Caco-2 (cell line): ENCODE measurements at places on chromosomes 1 and 21. TPM values are rescaled to one million over a fixed set of nuclear protein-coding genes. Genes with fewer than 3 reads are reported as not detected.

DNA sequence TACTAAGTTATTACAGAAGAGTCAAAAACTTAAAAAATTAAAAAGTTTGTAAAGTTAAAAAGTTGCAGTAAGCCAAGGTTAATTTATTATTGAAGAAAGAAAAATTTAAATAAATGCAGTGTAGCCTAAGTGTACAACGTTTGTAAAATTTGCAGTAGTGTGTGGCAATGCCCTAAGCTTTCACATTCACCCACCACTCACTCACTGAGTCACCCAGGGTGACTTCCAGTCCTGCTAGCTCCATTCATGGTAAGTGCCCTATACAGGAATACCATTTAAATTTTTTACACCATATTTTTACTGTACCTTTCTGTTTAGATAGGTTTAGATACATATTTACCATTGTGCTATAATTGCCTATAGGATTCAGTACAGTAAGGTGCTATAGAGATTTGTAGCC is 88.6 kb downstream of the CTH start:
- H3K27ac ChIP-seq: no peak overlapping the region
- no peaks in the 10 kb centered on the region for H3K36me3 ChIP-seq
- DNase-seq: no peak
- H3K27me3 ChIP-seq: no peaks in the 10 kb centered on the region
- no peaks in the 10 kb centered on the region for H3K4me1 ChIP-seq

DNA sequence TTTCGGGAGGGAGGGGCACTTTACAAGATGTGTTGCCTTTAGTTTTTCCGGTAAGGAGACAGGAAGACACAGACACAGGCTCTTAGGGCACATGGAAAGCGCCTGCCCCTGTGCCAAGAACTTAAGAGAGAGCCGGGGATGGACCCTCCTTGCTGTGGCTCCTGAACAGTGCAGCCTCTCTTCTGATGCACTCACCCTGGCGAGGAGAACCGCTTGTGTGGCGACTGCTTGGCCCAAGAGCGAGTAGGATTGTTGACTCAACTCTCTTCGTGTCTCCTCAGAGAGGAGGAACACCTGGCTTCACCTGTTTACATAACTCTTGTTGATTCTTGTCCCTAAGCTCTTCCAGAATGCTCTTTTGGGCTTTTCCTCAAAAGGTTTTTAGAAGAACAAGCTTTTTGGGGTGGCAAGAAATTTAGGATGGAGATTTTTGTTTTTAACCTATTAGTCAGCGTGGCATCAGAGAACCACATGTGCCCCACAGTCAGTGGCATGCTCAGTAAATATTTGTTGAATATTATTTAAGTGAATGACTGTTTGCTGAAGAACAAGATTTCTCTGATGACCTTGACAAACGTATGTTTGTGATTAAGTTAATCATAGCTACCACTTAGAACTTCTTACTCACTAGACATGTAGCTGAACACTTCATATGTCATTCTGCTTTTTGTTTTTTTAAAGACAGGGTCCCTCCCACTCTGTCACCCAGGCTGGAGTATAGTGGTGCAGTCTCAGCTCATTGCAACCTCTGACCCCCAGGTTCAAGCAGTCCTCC is 60.6 kb downstream of the NFIA start:
- no peak overlapping the region for H3K27ac ChIP-seq
- no peaks in the 10 kb centered on the region for H3K36me3 ChIP-seq
- H3K4me3 ChIP-seq: no peak overlapping the region
- no peaks in the 10 kb centered on the region for H3K27me3 ChIP-seq
- H3K4me1 ChIP-seq: peaks cover 3% of the 10 kb centered on the region

DNA sequence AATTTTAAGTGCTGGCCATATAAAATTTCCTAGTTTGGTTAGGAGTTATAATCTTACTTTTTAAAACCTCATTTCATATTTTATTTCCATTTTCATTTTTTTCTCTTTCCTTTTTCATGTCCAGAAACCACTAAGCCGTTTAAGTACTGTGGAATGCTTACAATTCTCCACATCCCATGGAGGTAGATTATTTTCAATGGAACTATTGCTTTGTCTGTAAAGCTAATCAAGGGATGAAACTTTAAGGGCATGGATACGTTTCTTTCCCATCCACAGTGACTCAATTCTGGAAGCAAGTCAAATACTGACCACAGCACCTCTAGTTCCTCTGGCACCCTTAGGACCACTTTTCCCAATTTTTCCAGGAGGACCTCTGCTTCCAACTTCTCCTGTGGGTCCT is 139.1 kb upstream of the ZNHIT6 start:
- H3K27ac ChIP-seq: no peak overlapping the region
- H3K27me3 ChIP-seq: no peaks in the 10 kb centered on the region
- peaks cover 4% of the 10 kb centered on the region; the same call in 1 of the 2 replicates for H3K4me1 ChIP-seq
- no peaks in the 10 kb centered on the region for H3K36me3 ChIP-seq
- no peak for DNase-seq

- no peak overlapping the region for H3K4me3 ChIP-seq
- DNase-seq: no peak
- no peaks in the 10 kb centered on the region for H3K36me3 ChIP-seq
- no peaks in the 10 kb centered on the region for H3K27me3 ChIP-seq
- H3K4me1 ChIP-seq: no peaks in the 10 kb centered on the region
- no peak overlapping the region for H3K27ac ChIP-seq
Observed at GRCh38 chr1:4587721-4588120, 66.7 kb upstream of the AJAP1 start.

DNA sequence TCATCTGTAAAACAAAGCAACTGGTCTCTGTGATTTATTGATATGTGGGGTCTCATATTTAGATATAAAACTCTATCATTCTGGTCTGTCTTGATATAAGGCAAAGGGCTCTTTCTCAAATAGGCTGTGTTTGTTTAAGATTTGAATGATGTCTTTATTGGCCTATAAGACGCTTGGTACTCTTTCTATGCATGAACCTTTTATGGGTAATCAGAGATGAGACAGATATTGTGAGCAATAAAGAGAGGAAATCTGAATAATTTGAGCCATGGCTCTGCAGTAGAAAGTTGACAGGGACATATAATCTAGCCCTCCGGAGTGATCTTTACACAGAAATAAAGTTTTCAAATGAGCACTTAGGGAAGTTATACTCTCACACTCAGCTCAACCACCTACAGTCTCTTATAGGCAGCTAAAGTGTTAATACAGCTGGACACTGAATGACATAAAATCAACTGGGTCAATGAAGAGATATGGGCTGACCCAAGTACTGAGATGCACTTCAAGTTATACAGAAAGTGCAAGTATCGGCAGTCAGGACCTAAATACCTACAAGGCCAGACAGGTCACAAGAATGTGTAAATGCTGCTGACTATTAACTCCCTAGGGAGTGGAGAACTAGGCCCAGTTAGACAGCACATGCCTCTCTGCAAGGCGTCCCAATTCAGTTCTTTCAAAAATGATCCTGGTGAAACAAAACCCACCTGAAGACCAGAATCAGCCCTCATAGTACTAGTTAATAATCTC is 111.0 kb downstream of the PTPN14 start:
- DNase-seq: no peak
- H3K27ac ChIP-seq: peak overlapping the region; percentile 63
- H3K4me1 ChIP-seq: peaks cover 70% of the 10 kb centered on the region
- no peak overlapping the region for H3K4me3 ChIP-seq
- H3K27me3 ChIP-seq: no peaks in the 10 kb centered on the region
- H3K36me3 ChIP-seq: no peaks in the 10 kb centered on the region; the same call in 1 of the 2 replicates

- DNase-seq: no peak
- H3K27me3 ChIP-seq: no peaks in the 10 kb centered on the region
- no peaks in the 10 kb centered on the region for H3K36me3 ChIP-seq
- no peak overlapping the region for H3K4me3 ChIP-seq
- no peak overlapping the region for H3K27ac ChIP-seq
- 0 out of 2 replicates have a peak, but pooled peaks cover 6% of the 10 kb centered on the region for H3K4me1 ChIP-seq
Observed at GRCh38 chr1:160407839-160408801, 7.8 kb downstream of the VANGL2 start.

DNA sequence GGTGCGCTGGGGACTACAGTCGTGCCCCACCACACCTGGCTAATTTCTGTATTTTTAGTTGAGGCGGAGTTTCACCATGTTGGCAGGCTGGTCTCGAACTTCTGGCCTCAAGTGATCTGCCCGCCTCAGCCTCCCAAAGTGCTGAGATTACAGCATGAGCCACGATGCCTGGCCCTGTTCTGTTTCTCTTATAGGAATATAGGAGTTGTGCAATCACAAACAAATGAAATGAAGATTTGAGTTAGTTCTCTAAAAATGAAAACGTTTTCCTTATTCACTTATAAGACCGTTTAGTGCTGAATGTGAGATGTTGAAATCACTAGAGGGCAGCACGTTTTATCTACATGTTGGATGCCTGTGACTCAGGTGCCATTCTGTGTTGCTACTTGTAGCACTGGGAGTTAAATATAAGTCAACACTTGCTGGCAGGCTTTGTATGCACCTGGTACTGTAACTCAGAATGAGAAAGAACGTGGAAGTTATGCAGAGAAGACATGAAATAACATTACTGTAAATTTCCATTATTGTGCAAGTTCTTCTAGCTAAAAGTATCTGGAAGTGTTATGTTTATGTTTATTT is 45.8 kb downstream of the MIGA1 start:
- DNase-seq: peak; percentile 5
- no peaks in the 10 kb centered on the region for H3K4me1 ChIP-seq
- H3K27me3 ChIP-seq: no peaks in the 10 kb centered on the region
- no peak overlapping the region for H3K4me3 ChIP-seq
- H3K27ac ChIP-seq: no peak overlapping the region

DNA sequence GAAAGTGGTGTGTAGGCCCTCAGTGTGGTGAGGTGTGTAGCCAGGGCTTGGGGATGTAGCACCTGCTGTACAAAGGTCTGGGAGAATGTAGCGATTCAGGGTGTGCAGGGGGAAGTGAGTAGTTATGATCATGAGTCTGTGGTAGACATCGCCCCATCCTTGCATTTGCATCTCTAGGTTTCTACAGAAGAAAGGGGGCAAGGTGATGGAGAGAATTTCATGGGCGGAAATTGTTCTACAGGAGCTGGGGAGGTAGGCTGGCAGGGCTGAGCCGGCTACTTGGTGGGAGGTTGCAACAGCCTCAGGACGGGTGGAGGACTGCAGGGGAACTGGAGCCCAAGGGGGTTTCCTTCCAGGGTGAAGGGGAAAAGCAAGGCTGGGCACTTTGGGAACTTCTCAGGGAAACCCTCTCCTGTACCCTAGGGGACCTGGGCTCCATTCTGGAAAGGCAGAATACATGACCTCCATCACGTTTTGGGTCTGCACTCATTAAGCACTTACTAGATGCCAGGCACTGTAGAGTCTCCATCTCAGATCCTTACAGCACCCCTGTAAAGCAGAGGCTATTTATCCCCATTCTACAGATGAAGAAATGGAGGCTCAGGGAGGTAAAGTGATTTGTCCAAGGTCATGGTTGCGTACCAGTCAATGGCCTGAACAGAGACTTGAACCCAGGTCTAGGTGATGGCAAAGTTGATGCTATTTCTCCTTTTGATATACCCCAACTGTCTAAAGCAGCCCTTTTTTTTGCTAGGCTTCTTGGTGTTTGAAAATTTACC is 14.5 kb upstream of the TNFRSF1B start:
- no peaks in the 10 kb centered on the region for H3K36me3 ChIP-seq
- no peak overlapping the region for H3K27ac ChIP-seq
- H3K4me3 ChIP-seq: no peak overlapping the region
- H3K4me1 ChIP-seq: peaks cover 20% of the 10 kb centered on the region
- no peak for DNase-seq
- H3K27me3 ChIP-seq: no peaks in the 10 kb centered on the region

- no peaks in the 10 kb centered on the region for H3K36me3 ChIP-seq
- no peak for DNase-seq
- no peaks in the 10 kb centered on the region for H3K27me3 ChIP-seq
- no peak overlapping the region for H3K4me3 ChIP-seq
- H3K4me1 ChIP-seq: no peaks in the 10 kb centered on the region
Observed at GRCh38 chr1:77649127-77649526, 33.3 kb downstream of the ZZZ3 start.

GRCh38 chr1:109247401-109248365 is 1.7 kb upstream of the CELSR2 start:
- no peaks in the 10 kb centered on the region for H3K36me3 ChIP-seq
- H3K27me3 ChIP-seq: no peaks in the 10 kb centered on the region
- DNase-seq: no peak
- H3K27ac ChIP-seq: no peak overlapping the region
- H3K4me1 ChIP-seq: peaks cover 4% of the 10 kb centered on the region; the same call in 1 of the 2 replicates

DNA sequence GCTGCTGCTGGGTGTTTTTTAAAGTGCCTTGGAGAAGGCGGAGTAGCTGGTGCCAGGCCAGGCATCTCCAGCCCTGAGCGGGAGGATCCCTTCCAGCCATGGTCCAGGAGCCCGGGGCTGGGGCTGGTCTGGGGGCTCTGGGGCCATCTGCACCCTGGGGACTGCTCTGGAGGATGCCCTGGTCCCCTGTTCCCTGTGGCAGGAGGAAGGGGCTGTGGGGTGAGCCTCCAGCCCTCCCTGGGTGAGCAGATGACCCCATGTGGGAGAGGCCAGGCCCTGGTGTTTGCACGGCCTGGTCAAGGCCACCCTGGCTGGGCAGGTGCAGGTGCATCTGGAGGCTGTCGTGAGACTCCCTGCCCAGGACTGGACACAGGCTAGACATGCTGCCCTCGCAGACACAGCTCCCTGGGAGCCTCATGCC is 56.7 kb downstream of the SLX9 start:
- H3K4me3 ChIP-seq: no peak overlapping the region
- no peaks in the 10 kb centered on the region for H3K4me1 ChIP-seq
- DNase-seq: no peak
- H3K36me3 ChIP-seq: no peaks in the 10 kb centered on the region
- H3K27me3 ChIP-seq: no peaks in the 10 kb centered on the region

- no peaks in the 10 kb centered on the region for H3K27me3 ChIP-seq
- H3K4me1 ChIP-seq: no peaks in the 10 kb centered on the region
- H3K4me3 ChIP-seq: no peak overlapping the region
- H3K27ac ChIP-seq: no peak overlapping the region
- DNase-seq: no peak
- no peaks in the 10 kb centered on the region for H3K36me3 ChIP-seq
Observed at GRCh38 chr1:219566951-219567947, 45.7 kb downstream of the ZC3H11B start.

- no peak overlapping the region for H3K4me3 ChIP-seq
- no peak for DNase-seq
- H3K4me1 ChIP-seq: no peaks in the 10 kb centered on the region
- no peaks in the 10 kb centered on the region for H3K36me3 ChIP-seq
Observed at GRCh38 chr1:51439053-51439452, 80.0 kb downstream of the EPS15 start.

DNA sequence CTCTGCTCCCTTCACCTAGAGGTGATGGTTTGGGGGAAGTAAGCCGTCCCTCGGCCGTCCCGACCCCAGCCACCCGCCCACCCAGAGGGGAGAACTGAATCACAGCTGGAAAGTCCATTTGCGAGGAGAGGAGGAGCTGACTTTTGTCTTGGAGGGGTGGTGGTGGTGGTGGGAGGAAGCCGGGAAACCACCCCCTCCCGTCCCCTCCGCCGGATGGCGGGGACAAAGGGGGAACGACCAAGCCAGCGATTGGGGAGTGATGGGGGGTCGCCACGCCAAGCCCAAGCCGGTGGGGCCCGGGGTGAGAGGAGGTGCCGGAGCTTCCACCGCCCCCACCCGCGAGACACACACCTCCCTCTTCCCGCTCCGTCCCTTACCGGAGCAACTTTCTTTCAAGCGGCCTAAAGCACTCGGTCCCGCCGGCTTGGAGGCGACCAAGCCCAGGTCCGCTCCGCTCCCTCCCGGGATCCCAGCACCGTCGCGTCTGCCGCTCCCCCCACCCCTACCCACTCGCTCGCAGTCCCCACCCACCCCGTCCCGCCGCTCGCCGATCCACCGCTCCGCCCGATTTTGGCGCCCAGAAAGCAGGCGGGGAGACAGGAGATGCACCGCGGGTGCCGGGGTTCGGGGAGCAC is 540 bp downstream of the ARHGEF2 start:
- no peak for DNase-seq
- H3K27ac ChIP-seq: peak overlapping the region; percentile 50
- no peaks in the 10 kb centered on the region for H3K27me3 ChIP-seq
- no peaks in the 10 kb centered on the region; the same call in 1 of the 2 replicates for H3K36me3 ChIP-seq

TARBP1 gene
- 33.8 and 37.0 TPM in 2 replicates for total RNA-seq

TMOD4 gene
- 0.84 and 1.3 TPM in 2 replicates for total RNA-seq

KCNA3 gene
- not detected in 2 replicates for total RNA-seq

GBP2 gene
- total RNA-seq: 0.23 TPM in 1 of 2 replicates, not detected in the other

NOS1AP gene
- total RNA-seq: 5.5 and 6.1 TPM in 2 replicates

RHBDL2 gene
- total RNA-seq: not detected in 2 replicates
